ENCODE measurements at places on chromosomes 13 and 19.
A peak's percentile ranks its signal among the peaks of the same experiment; 100 is the strongest.

DNA sequence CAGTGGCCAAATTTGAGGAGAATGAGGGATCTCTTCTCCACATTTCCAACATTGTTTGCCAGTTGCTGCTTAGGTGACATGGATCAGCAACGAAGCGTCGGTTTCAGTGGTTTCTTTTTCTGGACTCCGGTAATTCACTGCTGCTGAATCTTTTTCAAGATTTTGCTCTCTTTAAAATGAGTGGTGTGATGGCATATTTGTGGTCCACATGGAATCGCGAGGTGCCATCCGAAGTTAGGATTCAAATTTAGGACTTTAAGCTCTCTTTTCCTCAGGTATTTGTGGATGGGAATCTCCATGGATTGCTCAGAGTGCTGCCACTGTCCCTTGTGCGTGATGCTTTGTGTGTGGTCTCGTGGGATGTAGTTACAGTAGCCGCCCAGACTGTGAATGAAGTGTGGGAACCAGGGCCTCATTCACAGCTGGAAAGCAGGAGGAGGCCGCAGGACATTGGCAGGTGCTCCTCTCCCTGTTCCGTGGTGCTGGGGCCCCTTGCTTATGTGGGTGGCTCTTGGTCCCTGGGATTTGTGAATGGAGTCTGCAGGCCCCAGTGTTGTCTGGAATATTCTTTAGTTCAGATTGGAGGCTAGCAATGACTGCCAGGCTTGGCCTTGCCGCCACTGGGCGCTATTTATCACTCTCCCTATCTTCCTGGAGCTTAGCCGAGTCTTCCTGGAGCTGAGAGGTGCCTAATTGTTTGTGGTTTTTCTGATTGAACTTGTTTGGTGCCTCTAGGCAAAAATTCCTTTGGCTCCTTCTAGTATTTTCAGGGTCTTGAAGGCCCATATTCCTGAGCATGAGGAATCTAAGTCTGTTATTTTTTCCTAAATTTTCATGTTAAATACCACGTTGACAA is 1.5 kb downstream of the ILF3 start:
- H3K27me3 ChIP-seq, result no peaks in the 10 kb centered on the region
- peak overlapping the region; percentile 86 for H3K4me3 ChIP-seq
- no peak for DNase-seq
- H3K4me1 ChIP-seq, result peaks cover 36% of the 10 kb centered on the region

DNA sequence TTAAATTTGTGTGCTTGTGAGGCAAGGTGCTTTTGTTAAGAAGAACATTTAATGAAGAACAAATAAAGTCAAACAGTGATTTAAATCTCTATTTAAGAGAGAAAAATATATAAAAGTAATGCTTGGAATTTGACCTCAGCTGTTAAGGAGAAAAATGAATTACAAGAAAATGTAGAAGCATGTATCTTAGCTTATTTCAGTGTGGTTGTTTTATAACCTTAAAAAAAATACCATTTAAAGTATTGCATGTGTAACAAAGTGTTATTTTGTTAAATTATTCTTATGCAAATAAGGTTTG is 537.0 kb upstream of the SPRY2 start:
- no peaks in the 10 kb centered on the region for H3K27me3 ChIP-seq
- H3K4me1 ChIP-seq, result no peaks in the 10 kb centered on the region
- H3K36me3 ChIP-seq, result no peaks in the 10 kb centered on the region
- H3K27ac ChIP-seq, result no peak overlapping the region
- H3K4me3 ChIP-seq, result no peak overlapping the region
- no peak for DNase-seq

DNA sequence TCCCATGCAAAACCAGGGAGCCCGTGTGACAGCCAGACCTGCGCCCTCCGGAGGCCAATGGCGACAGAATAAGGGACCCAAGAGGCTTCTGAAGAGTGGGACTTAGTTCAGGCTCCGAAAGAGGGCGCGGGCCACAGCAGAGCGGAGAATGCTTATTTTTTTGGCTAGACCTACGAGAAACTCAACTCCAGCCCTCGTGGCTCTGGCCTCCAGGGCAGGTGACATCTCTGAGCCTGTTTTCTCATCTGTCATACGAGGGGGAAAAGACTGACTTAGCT is 23.0 kb downstream of the DPP9 start:
- no peak for DNase-seq
- no peak overlapping the region for H3K27ac ChIP-seq
- H3K36me3 ChIP-seq, result peaks cover 14% of the 10 kb centered on the region
- no peak overlapping the region for H3K4me3 ChIP-seq
- no peaks in the 10 kb centered on the region for H3K4me1 ChIP-seq
- no peaks in the 10 kb centered on the region for H3K27me3 ChIP-seq

DNA sequence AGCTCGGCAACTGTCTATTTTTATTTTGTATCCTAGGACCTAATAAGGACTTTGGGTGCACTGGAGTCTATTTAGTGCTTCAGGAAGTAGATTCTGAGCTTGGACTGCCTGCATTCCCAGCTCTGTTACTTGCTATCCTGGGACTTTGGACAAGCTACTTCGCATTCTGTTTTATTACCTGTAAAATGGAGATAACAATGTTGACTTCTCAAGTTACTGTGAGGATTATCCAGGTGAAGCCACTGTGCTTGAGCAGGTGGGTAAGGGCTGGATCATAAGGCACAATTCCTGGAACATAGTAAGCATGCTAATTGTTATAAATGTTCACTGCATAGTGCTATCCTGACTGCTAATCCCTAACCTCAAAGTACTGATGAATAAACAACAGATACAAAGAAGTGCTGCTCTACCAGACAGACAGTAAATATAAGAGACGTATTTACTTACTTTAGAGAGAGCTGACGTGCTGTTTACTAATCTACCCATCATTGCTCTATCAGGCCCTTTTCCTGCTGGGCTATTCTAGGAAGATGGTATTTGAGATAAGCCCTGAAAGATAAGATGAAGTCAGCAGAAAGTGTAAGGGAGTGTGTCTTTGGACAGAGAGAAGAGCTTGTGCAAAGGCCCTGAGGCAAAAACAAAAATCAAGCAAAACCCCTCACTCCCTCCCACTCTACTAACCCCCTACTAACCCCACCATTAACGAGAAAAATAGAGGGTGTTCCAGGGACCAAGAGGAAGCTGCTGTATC is 50.8 kb upstream of the FLT1 start:
- H3K4me1 ChIP-seq, result no peaks in the 10 kb centered on the region
- no peak for DNase-seq
- no peaks in the 10 kb centered on the region for H3K36me3 ChIP-seq
- H3K27ac ChIP-seq, result no peak overlapping the region
- no peaks in the 10 kb centered on the region for H3K27me3 ChIP-seq

GRCh38 chr19:4543842-4544647 is 4.2 kb upstream of the LRG1 start:
- H3K4me3 ChIP-seq, result no peak overlapping the region
- H3K27ac ChIP-seq, result no peak overlapping the region
- H3K36me3 ChIP-seq, result no peaks in the 10 kb centered on the region
- H3K27me3 ChIP-seq, result no peaks in the 10 kb centered on the region
- DNase-seq, result no peak

DNA sequence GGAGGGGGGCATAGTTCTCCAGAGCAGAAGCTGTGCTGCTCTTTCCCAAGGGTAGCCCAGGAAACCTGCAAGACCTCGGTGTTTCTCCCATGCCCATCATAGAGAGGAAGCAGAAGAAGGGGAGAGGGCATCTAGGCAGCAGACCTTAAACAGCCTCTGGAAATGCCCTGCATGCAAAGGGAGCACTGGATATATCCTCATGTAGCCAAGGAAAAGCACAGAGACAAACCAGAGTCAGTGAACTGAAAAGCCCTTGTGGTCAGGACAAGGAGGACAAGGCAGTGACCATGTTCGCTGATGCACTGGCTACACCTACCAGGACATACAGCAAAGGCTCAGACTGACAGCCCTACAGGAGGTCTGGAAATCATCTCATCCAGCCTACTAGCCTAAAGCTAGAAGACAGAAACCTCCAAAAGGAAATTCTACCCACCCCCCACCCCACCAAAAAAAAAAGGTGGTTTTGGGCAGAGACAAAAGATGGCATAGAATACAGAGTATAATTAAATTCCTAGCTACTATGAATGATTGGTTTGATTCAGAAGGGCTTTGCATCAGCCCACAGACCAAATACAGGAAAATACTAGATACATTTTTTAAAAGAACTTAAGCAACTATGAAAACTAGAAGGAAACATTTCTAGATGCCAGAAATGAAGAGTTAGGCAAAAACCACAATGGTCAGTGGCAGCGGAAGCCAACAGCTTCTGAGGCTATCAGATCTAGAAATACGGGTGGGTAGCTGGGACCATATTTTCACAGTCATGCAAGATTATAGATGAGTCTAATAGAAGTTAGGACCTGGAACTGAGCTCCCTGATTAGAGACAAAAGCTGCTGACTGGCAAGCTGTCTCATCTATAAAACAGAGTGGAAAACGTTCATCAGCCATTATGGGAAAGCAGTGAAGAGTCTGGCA is 4.4 kb upstream of the TBC1D4 start:
- peaks cover 4% of the 10 kb centered on the region for H3K4me1 ChIP-seq
- H3K27ac ChIP-seq, result no peak overlapping the region
- H3K4me3 ChIP-seq, result no peak overlapping the region
- peaks cover 36% of the 10 kb centered on the region for H3K27me3 ChIP-seq

DNA sequence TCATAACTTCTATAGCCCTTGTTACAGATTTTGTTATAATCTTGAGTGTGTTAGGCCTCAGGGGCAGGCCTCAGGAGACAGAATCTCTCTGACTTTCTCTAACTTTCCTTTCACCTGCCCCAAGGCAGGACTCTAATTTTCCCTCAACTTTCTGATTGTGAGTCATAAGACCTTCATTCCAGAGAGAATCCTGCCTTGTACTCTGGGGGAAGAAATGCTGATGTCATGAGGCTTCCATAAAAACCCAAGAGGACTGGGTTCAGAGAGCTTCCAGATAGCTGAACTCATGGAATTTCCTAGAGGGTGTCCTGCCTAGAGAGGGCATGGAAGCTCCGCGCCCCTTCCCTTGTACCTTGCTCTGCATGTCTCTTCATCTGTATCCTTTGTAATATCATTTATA is 5.3 kb upstream of the KBTBD6 start:
- H3K36me3 ChIP-seq, result no peaks in the 10 kb centered on the region
- no peak overlapping the region for H3K27ac ChIP-seq
- peaks cover 9% of the 10 kb centered on the region for H3K4me1 ChIP-seq

GRCh38 chr19:17881701-17882100 is 10.0 kb downstream of the SLC5A5 start:
- no peaks in the 10 kb centered on the region for H3K36me3 ChIP-seq
- H3K27me3 ChIP-seq, result no peaks in the 10 kb centered on the region
- H3K27ac ChIP-seq, result no peak overlapping the region
- peaks cover 36% of the 10 kb centered on the region for H3K4me1 ChIP-seq
- no peak for DNase-seq

GRCh38 chr19:7670790-7671189 is 1.9 kb downstream of the RETN start:
- DNase-seq, result no peak
- H3K27me3 ChIP-seq, result peaks cover 3% of the 10 kb centered on the region
- H3K27ac ChIP-seq, result no peak overlapping the region

GRCh38 chr19:8501516-8501915 is 924 bp downstream of the PRAM1 start:
- H3K4me1 ChIP-seq, result peaks cover 23% of the 10 kb centered on the region
- no peak for DNase-seq
- H3K27ac ChIP-seq, result no peak overlapping the region
- H3K4me3 ChIP-seq, result no peak overlapping the region
- H3K36me3 ChIP-seq, result no peaks in the 10 kb centered on the region
- H3K27me3 ChIP-seq, result peaks cover 10% of the 10 kb centered on the region

DNA sequence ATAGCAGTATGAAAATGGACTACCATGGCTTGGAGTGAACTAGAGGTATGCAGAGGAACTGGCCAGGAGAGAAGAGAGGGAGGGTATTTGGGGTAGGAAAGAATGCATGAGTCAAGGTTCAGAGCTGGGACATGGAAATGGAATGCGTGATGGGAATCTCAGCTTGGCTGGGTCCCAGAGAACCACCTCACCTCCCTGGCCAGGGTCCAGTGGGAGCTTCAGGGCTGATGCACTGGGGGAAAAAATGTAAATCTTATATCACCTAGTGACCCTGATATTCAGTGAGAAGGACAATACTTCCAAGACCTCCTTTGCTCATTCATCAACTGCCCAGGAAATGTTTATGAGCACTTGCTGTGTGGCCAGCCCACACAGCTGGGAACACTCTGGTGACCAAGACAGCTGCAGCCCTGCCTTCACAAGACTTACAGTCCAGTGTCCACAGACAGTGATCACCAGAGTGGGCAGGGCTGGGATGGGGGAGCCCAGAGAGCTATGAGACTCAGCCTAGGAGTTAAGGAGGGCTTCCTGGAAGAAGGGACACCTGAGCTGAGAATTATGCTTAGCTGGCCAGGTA is 12.8 kb downstream of the IGSF23 start:
- no peak overlapping the region for H3K27ac ChIP-seq
- H3K4me1 ChIP-seq, result no peaks in the 10 kb centered on the region
- no peak for DNase-seq
- H3K36me3 ChIP-seq, result no peaks in the 10 kb centered on the region

DNA sequence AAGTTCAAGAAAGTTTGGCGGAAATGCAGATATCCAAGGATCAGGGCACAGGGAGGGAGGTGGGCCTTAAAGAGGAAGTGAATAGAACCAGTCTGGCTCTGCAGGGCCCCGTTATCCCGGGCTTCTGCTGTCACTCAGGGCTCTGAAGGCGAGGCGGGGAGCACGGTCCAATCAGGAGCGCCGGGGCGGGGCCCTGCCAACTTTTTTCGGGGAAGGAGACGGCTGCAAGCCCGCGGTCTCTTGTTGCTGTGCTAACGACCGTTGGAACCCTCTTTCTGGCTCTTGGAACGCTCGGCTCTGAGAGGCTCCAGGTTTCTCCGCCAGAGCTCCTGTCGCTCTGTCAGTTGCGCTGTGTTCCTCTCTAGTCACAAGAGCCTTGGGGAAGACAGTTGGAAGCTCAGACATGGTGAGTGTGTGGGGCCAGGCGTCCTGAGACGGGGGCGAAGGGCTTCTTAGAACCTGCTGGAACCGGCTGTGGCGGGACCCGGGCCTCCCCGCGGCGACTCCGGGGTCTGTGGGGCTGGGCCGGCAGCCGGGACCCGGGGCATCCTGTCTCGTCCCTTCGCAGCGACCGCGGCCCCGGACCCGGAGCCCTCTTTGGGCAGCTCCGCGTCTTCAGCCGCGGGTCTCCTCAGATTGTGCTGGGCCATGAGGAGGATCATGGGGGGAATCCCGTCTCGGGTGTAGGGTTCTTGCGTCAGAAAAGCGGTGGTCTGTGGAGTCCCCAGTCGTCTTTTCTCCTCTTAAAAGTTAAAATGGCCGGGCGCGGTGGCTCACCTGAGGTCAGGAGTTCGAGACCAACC is 27.7 kb downstream of the ZNF844 start:
- DNase-seq, result peak; percentile 63
- H3K4me1 ChIP-seq, result peaks cover 6% of the 10 kb centered on the region
- H3K36me3 ChIP-seq, result no peaks in the 10 kb centered on the region
- peak overlapping the region; percentile 45 for H3K4me3 ChIP-seq
- no peak overlapping the region for H3K27ac ChIP-seq
- H3K27me3 ChIP-seq, result no peaks in the 10 kb centered on the region

DNA sequence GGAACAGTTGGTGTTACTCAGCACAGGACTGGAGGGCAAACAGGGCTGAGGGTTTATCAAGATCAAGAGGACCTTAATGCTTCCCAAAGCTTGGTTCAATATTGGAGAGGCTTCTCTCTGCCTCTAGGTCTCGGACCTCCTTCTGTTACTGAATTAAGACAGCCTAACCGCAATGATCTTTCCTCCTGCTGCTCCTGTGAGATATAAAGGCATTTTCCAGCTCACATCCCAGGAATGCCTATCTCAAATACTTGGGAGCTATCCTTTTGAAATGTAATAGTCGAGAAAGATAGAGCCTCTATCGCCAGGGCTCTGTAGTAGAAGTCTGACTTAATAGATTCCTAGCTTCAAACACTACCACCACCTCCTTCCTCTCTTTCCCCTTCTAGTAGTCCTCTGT is 1475.0 kb downstream of the SLITRK1 start:
- no peaks in the 10 kb centered on the region for H3K36me3 ChIP-seq
- H3K27ac ChIP-seq, result no peak overlapping the region
- no peak for DNase-seq
- H3K27me3 ChIP-seq, result no peaks in the 10 kb centered on the region

Measured in B cell (primary cell).